ENCODE measurements at places on chromosomes 6 and 20.

- DNase-seq, result no peak
Observed at GRCh38 chr6:12243169-12243568, 47.0 kb upstream of the EDN1 start.

DNA sequence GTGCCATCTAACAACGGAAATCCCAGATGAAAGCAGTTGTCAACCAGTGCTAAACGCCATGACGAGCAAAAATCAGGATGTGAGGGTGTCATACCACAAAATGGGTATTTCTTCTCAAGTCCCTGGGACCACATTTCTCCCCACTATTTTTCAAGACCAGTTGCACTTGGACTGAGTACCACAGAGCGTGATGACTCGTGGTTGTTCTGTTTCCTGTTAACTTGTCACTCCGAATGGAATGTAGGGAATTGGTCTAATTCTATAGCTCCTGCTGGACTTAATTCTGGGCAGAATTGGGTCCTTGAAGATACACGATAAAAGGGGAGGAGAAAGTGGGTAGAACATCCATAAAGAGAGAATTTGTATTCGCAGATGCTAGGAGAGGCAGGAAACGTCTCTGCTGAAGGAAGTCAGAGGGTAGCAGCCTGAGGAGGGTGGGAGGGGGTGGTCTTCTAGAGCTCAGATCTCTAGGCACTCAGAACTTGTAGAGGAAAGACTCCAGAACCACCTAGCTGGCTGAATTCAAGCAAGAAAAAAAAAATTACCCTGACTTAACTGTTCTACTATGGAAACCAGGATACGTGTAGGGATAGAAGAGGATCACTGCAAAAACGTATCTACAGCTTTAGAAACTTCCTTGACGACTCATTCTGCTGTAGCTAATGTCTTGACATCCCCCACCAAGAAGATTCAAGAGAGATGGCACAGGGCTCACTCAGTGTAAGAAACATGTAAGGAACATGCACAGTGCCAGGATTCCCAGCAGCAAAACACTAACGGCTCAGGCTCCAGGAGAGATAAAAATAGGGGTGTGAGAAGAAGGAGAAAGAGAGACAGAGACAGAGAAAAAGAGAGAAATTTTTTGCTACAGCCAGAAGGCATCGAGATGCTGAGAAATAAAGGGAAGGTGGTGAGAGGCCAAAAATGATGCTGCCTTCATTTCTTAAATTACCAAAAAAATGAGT lies 494.7 kb downstream of the CD83 start:
- DNase-seq, result no peak

GRCh38 chr6:93453956-93454355 lies 34.6 kb upstream of the EPHA7 start:
- no peak for DNase-seq

DNA sequence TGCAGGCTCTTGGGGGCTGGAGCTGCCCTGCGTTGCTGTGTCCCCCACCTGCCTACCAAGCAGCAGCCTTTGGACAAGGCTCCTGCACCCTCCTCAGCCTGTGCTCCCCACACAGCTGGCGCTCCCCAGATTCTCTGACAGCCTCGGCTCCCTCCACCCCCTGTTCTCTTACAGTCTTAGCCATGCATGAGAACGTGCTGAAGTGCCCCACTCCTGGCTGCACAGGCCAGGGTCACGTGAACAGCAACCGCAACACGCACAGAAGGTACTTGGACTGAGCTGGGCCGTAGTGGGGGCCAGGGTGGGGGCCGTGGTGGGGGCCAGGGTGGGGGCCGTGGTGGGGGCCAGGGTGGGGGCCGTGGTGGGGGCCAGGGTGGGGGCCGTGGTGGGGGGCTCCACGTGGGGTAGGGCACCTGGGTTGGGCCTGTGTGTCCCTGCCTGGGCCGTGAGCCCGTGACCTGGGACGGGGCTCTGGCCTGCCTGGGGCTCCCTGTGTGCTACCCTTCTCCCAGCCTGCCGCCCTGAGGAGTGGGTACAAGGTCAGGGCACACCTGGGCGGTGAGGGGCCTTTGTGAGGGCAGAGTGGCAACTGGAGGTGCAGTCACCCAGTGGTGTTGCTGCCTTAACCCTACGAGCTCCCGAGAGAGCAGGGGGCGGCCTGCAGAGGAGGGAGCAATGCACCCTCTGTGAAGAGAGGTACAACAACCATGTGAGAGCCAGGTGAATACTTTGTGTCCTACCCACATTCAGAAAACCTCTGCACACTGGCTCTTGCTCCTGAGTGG lies 43.5 kb upstream of the PCMTD2 start:
- DNase-seq, result no peak

DNA sequence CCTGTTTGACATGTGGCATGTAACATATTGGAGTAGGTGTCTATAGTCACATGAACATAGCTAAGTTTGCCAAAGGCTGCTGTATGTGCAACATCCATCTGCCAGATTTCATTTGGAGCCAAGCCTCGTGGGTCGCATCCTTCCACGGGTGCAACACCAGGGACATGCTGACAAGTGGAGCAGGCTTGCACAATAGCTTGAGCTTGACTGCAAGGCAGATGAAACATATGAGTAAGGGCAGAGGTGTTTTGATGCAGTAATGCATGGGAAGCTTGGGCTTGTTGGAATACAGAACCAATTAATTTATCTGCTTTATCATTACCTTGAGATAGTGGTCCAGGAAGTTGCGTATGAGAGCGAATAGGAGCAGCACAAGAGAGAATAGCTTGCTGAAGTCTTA lies 74.1 kb upstream of the BTN3A2 start:
- no peak for DNase-seq

DNA sequence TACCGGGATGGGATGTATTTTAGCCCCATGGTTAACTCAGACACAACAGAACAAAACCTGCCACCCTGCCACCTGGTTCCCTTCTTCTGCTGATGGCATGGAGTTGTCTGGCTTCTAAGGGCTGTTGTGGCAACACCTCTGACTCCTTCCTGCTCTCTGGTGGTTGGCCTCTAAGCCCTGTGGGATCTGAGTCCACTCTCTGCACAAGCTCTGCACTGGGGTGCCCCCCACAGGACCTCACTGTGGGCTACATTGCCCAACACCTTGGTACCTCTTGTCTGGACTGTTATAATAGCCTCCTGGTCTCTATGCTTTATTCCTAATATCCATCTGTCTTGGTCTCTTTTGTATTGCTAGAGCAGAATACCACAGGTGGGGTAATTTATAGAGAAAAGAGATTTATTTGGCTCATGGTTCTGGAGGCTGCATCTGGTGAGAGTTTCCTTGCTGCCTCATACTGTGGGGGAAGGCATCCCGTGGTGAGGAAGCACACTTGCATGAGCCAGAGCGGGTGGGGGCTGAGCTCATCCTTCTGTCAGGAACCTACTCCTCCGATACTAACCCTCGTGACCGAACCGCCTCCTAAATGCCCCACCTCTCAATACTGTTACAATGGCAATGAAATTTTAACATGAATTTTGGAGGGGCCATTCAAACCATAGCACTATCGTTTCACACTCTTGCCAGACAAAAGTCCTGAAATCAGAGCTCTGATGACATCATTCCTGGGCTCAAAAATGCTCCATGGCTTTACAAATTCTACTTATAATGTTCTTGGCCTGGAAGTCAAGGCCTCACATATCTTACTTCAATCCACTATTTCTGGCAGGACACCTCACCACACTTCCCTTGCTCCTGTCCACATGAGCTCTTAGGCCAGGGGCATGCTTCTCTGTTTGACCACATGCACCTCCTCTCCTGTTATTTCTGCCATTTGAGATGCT lies 127.2 kb downstream of the PAX1 start:
- DNase-seq, result peak; percentile 7

DNA sequence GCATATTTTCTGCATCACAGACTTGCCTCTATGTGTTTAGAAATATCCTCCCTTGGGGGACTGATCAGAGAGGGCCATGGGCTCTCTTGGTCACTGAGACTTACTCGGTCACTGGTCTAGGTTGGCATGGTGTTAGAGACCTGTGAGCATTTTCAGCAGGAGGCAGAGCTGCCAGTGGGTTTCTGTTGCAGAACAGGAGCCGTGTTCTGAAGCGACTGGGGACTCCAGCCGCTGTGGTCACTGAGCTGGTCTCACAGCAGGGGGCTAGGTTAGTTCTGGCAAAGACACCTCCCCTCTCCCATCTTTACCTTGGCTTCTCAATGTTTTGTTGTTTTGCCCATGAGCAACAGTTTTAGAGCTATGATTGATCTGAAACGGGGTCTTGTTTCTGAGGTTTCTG lies 8.7 kb downstream of the TMEM181 start:
- no peak for DNase-seq

DNA sequence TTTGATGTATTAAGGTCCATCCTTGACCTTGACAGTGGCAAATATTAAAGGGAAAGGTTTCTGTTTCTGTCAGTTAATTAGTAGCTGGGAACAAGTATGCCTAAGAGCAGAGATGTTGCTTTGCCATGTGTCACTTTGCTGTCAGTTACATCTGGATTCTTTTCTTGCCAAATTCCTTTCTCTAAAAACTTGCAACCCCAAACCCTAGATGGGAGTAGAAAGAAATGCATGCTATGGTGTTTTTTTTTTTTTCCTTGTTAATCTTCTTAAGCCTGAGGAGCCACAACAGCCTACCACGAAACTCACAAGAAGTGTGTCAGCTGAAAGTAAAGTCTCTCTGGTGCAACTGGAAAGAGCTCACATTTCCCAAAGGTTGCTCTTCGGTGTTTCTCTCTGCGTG lies 18.0 kb upstream of the CLDN20 start:
- no peak for DNase-seq

GRCh38 chr6:135506270-135506997 lies 8.9 kb upstream of the AHI1 start:
- no peak for DNase-seq

- no peak for DNase-seq
Observed at GRCh38 chr6:111011360-111012142, 29.7 kb downstream of the RPF2 start.

DNA sequence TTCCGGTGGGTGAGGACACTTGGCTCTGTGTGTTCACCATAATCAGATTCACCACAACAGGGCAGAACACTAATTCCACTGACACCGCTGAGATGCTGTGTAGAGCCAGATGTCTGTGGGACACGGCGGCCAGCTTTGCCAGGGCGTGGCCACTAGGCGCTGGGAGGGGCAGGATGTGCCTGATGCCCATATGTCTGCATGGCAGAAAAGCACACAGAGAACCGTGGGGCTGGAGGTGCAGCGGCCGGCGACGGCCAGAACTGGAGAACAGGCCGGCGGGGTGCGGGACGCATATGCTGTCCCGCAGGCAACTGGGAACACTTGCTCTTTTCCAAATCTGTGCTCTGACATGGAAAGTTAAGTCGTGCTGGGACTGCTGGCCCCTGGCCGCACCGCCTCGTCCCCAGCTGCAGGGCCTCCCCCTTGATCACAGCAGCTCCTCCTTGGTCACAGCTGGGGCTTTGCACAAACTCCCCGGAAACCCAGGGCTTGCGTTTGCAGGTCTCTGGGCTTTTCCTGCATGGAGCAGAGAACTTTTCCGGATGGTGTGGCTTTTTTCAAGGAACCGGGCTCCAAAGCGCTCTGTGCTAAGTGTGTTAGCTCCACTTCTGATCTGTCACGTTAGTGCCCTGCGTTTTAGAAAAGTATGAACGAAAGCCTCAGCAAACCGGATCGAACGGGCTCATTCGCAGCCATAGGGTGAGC lies 31.1 kb downstream of the NTSR1 start:
- no peak for DNase-seq

DNA sequence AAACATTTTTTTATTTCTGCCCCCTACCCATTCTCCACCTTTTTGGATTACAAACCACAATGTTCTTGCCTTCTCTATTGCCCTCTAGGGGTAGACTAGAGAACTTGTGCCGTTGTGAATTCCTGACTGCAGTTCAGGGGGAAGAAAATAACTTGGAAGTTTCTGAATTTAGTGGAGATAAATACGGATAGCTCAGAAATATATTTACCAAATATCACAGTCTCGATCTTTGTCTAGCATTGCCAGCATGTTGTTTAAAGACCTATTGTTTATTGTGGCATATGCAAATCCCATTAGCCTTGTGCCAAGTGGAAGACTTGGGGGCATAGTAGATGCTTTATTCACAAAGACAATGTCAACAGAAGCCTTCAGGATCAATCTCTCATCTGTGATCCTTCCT lies 154.1 kb upstream of the MMS22L start:
- no peak for DNase-seq

GRCh38 chr20:45905505-45906079 lies 6.4 kb downstream of the PLTP start:
- DNase-seq, result no peak

DNA sequence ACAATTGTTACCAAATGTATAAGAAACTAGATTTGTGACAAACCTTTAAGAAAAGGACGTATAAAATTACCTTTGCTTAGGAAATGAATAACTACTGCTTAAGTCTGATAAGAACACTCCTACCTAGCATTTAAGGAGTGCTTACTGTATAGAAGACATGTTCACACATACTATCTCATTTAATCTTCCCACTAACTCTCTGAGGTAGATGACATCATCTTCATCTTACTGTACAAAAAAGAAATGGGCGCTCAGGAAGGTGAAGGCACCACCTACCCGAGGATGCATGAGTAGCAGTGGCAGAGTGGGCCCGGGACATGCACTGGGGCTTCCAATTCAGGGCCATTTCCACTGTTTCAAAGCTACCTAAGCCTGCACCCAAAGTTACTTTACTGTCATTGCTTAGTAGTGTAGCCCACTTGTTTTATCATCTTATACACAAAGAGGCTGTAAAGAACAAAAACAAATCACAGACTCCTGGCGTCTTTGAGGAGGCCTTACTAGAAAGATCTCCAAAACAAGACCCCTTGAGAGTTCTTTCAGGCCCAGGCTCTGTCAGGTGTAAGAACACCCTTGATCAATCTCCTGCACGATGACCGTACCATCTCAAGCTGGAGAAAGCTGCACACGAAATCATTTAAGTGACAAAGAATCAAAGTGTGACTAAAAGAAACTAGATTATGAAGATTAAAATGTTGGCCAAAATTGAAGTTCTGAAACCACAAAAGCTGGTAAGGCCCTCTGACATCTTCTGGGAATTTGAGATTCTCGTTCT lies 128.0 kb downstream of the INSM1 start:
- DNase-seq, result no peak

DNA sequence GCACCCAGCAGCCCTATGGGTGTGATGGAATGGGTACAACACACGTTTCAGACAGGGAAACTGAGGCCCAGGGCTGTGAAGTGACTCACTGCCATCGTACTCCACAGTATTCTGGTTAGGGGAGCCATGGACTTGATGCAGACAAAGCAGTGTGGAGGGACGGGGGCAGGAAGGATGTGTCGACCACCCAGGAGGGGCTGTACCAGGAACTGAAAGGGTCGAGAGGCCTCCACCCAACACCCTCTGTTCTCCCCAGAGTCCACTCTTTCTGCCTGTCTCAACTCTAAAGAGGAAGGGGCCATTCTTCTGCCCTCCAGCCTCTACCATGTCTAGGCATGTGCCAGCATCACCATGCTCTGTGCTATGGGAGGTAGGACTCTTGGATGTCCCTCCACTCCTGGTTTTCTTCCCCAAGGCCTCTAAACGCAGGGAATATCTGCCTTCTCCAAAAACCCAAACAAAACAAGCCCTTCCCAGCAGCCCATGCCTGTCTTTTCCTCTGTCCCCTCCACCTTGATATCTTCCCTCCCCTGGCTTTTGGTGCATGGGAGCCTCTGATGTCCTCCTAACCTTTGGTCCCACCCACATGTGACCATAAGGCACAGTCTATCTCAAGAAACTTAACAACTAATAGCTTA lies 7.4 kb downstream of the SLC22A1 start:
- no peak for DNase-seq

Data from anterior cingulate cortex (tissue), 58 donors.